Inflammatory macrophage treated with lipopolysaccharide for 1 hour (primary cell): ENCODE measurements at places on chromosomes 1 and 21.
A peak's percentile ranks its signal among the peaks of the same experiment; 100 is the strongest.

DNA sequence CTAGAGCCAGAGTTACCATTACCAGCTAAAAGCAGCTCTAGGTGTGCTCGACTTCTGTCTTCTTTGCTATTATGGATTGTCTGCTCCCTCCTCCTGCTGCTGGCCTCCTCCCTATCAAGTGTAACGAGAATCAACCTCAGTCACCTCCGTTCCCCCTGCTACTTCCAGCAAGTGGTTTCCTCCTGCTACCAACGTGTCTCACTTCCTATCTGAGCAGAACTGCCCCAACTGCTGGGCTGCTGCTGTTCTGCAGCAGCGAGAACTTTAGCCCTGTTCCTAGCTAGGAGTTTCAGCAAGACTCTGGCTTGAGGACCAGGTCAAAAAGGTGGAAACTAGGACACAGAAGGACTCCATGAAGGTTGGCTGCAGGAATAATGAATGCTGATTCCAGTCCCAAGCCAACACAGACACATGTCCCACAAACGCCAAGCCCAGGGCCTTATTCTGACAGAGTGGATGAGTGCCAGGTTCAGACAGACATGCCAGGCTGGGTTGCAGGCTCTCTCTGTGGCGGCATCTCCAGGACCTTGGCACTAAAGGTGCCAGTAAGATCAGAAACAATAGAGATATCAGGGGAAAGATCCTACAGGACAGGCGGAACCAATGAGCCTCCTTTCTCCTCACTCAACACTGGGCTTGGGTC, 46.9 kb downstream of the CD34 start:
- DNase-seq: peak; percentile 45

DNA sequence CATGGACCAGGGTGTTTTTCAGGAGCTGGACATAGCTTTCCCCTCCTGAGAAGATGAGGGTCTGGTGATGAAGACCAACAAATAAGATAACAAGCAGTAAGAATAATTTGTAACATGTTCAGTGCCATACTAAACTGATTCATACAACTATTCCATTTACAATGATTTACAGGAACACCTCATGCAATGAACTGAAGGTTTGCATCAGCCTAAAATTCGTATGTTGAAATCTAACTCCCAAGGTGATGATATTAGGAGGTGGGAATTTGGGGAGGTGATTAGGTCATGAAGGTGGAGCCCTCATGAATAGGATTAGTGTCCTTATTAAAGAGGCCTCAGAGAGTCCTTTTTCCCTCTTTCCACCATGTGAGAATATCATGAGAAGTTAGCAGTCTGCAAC, 15.9 kb upstream of the NIBAN1 start:
- no peak for DNase-seq

DNA sequence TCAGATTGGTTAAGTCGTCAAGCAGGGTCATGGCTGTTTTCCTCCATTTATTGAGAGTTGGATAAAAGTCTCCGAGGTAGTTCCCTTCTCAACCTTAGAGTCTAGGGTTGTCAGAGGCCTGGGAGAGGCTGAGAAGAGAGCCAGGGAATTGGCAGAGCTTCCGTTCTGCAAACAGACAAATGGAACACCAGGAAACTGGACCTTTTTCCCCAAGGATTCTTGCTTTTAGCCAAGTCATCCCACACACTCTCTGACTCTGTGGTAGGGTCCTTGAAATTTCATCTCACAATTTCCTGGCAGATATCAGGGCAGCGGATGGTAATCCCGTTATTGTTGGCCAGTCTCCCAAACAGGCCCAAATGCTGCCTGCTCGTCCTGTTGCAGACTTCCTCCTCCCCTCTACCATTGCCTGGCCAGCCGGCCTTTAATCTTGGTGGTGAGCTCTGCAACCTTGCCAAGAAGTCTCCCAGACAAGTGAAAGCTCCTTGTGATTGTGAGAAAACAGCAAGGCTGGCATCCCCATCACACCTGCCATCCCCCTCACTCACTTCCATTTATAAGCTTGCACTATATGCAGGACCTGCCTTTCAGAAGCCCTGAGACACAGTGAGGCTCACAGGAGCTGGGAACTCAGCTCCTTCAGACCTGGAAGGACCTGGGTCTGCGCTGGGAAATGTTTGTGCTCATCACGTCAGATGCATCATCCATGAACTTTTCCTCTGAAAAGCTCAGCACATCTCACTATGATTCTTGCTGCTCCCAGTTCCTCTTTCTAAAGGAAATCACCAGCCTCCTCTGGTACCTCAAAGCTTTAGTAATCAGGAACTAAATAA, 13.7 kb upstream of the SRP9 start:
- DNase-seq: peak; percentile 30

GRCh38 chr1:26913754-26914619, at the start of gene NR0B2:
TSS of gene NR0B2 (minus strand) at chr1:26913975. CDS start at chr1:26913940, 35 bp downstream.
- no peak for DNase-seq

DNA sequence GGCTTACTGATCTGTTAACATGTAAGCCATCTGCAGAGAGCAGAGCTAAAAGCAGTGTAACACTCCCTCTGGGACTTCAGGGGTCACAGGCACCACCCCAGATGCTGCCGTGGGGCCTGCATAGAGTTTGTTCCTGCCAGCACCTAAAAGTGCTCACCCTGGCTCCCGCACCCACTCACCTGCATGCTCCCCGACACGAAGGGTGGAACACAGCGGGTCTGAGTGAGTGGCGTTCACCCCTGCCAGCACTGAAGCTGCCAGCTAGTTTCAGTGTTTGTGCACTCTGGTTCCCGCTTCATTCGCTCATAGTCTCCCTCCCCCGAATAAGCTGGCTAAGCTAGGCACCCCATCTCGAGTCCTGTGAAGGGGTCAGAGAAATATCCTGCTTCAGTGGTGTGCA, 1681.0 kb downstream of the NCAM2 start:
- DNase-seq: no peak

DNA sequence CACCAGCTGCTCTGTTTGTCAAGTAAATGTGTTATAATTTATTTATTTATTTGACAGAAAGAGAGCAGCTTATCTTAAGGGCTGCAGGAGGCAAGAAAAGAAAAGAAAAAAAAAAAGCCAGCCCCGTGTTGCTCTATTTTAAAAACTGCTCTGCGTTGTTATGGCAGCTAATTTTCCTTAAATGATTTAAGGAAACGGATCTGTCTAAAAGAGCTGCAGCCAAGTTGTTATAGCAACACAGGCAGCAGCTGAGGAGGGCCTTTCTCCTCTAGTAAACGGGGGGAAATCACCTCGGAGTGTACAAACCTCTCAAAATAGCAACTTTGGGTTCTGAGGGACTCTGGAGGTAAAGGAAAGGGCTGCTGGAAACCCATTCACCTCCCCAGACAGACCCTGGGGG, 149.2 kb downstream of the BEND5 start:
- DNase-seq: no peak

GRCh38 chr1:91689641-91690481, 189.2 kb downstream of the CDC7 start:
- DNase-seq: no peak

DNA sequence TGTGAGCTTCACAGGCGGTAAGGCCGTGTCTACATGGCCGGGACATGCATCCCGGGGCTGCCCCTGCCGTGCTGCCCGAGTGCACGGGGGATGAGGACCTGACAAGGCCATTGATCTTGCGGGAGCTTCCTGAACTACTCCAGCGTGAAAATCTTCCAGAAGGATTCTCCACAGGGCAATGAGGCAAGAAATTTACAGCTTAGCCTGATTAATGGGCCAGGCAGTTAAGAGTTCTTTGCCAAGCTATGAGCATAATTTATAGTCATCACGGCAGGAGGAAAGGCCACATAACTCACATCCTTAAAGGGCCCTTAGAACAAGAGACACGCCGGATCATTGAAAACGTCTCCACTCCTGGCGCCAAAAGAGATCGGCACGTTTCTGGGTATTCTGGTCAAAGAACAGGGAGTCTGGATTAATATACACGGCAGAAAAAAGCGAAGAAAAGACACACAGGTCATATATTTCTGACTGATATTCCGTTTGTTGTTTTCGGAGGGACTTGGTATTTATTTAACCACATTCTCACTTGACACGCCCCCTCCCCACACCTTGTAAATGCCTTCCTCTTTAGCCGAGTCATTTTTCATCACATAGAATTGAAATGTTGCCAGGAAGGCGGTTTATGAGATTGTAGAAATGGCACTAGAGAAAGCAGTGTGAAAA, 180.5 kb downstream of the DYRK1A start:
- no peak for DNase-seq

DNA sequence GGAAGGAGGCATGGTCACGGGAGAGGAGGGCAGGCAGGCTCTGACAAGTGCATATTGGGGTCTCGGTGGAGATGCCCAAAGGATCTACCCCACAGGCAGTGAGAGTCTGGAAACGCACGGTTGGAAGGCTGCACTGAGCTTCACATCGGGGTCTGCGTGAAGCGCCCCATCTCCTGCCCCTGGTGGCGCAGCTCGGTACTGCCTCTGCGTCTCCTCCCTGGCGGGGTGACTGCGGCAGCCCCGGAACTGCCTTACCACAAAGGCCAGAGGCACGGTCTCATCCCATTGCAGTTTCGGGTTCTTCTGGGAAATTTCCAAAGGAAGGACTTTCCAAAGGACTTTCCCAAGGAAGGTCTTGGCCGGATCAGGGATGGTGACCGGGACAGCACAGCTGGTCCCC, 69.2 kb upstream of the AJAP1 start:
- peak; percentile 44 for DNase-seq

DNA sequence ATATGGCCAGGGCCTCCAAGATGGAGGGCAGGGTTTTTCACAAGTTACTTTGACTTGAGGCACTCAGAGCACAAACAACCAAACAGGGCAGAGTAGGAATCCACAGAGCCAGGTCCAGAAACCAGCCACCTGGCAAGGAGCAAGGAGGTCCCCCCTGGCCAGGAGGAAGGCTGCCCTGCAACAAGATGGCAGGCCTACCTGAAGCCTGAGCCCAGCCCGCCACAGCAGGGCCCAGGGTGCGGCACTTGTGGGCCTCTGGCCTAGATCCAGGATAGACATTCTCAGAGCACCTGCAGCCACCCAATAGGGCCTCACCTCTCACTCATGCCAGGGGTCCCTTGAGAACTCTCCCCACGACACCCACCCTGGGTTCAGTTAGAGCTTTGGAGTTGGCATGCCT, 11.5 kb downstream of the SH3BGRL3 start:
- no peak for DNase-seq

- DNase-seq: no peak
Observed at GRCh38 chr1:222938986-222939385, 124.1 kb downstream of the DISP1 start.

GRCh38 chr1:234963180-234963903, 165.3 kb downstream of the TOMM20 start:
- peak; percentile 100 for DNase-seq

DNA sequence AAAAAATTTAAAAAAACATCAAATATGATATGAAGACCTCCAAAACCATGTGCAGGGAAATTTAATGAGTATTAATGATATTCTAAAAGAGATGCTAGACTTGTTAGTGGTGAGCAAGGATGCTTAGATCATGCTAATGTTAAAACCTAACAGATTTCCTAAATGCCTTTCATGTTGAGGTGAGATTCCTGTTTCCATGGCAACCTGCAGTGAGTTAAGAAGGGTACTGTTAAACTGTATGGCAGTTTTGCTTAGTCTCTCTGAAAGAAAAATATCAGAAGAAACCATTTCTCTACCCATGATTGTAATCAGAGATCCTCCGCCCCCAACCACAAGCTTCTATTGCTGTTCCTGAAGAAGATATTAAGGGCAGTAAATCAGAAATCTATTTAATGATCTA, 321.6 kb upstream of the LRRC7 start:
- no peak for DNase-seq

- no peak for DNase-seq
Observed at GRCh38 chr1:62286786-62287224, 32.4 kb downstream of the KANK4 start.
